Right cardiac atrium (tissue), 5 donors: ENCODE measurements at places on chromosomes 7 and 10. TPM values are rescaled to one million over a fixed set of nuclear protein-coding genes. Genes with fewer than 3 reads are reported as not detected.

Gene FOXI2
- 0.06 TPM for total RNA-seq

Gene SLC18A3
- not detected for total RNA-seq

Gene LEP
- total RNA-seq: 4.8 TPM

Gene FRMD4A
- total RNA-seq: 28.9 TPM

Gene UNCX
- total RNA-seq: not detected

Gene CAV2
- total RNA-seq: 186 TPM

Gene PRKAR2B
- 45.2 TPM for total RNA-seq

Gene CPA4
- 0.84 TPM for total RNA-seq

Gene SPDYE2B
- not detected for total RNA-seq

Gene DMBT1
- total RNA-seq: 0.06 TPM

Gene CABCOCO1
- not detected for total RNA-seq

Gene HOXA10
- not detected for total RNA-seq

Gene PIP4K2A
- 21.4 TPM for total RNA-seq

Gene SH3PXD2A
- 31.0 TPM for total RNA-seq

Gene AGBL3
- total RNA-seq: 1.2 TPM

Gene ABCC2
- 0.38 TPM for total RNA-seq

Gene ARMH3
- total RNA-seq: 59.5 TPM

Gene CLDN4
- total RNA-seq: not detected

Gene PNLIPRP3
- not detected for total RNA-seq

Gene INA
- total RNA-seq: not detected

Gene FBXW4
- total RNA-seq: 144 TPM
